ENCODE measurements at places on chromosomes 16 and 17. TPM values are rescaled to one million over a fixed set of nuclear protein-coding genes. Genes with fewer than 3 reads are reported as not detected.

SLC6A2 gene
- not detected for total RNA-seq

GRCh38 chr16:64627781-64628180 is 494.1 kb downstream of the CDH11 start:
- no peak overlapping the region for H3K4me3 ChIP-seq
- H3K27me3 ChIP-seq, result no peaks in the 10 kb centered on the region
- DNase-seq, result no peak
- H3K36me3 ChIP-seq, result no peaks in the 10 kb centered on the region

GRCh38 chr17:78147315-78147998 is 1.3 kb downstream of the C17orf99 start:
- H3K4me3 ChIP-seq, result no peak overlapping the region
- no peak overlapping the region for H3K27ac ChIP-seq
- H3K27me3 ChIP-seq, result no peaks in the 10 kb centered on the region
- peaks cover 7% of the 10 kb centered on the region for H3K36me3 ChIP-seq

GRCh38 chr17:41667280-41668041 is 21.2 kb upstream of the EIF1 start:
- H3K4me1 ChIP-seq, result peaks cover 48% of the 10 kb centered on the region
- H3K36me3 ChIP-seq, result no peaks in the 10 kb centered on the region
- H3K27me3 ChIP-seq, result peaks cover 13% of the 10 kb centered on the region
- DNase-seq, result no peak

DNA sequence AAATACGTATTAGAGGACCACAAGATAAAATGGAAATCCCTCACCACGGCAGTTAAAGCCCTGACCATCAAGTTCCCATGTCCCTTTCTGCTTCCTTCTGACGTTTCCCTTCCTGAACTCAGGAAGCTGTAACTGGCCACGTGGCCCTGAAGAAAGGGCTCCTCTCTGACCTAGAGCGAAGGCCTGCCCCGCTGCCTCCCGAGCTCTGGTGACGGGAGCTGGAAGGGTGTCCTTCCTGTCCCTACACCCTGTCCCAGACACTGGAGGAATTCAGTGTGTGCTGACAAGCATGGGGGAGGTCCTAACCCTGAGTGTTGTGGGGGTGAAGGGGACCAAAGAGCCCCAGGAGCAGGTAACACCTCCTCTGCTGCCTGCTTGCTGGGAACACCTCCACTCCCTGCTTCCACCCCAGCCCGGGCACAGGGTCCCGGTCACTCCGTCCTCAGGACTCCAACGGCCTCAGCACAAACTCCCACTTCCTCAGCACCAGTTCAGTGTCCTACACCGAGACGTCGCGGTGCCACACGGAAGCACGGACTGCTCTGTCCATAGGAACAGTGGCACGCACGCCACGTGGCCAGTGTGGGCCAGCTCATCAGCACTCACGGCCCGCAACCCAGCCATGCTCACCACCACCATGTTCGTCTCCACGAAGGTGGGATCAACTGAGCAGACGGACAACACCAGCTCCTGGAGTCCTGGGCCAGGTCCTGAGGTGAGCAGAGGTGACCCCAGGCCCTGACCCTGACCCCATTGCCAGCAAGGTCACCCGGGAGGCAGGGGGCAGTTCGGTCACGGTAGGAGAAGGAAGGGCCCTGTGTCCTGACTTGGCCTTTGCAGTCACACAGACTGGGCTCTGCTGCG is 16.9 kb downstream of the TMEM235 start:
- no peaks in the 10 kb centered on the region for H3K36me3 ChIP-seq
- no peak overlapping the region for H3K4me3 ChIP-seq
- peak overlapping the region; percentile 19 for H3K27ac ChIP-seq
- H3K4me1 ChIP-seq, result peaks cover 28% of the 10 kb centered on the region
- H3K27me3 ChIP-seq, result peaks cover 3% of the 10 kb centered on the region
- no peak for DNase-seq

All from activated CD4-positive, alpha-beta T cell treated with anti-CD3 and anti-CD28 coated beads, Interleukin-2, amount 10 ng/mL, durations not matched to agents 7 days and 5 days (primary cell).